ENCODE measurements at places on chromosomes 5 and 9.

- no peak for DNase-seq
Measured at GRCh38 chr5:32664523-32664922, 46.6 kb upstream of the NPR3 start.

GRCh38 chr5:125470280-125470902 lies 724.0 kb upstream of the ZNF608 start:
- DNase-seq, result no peak

DNA sequence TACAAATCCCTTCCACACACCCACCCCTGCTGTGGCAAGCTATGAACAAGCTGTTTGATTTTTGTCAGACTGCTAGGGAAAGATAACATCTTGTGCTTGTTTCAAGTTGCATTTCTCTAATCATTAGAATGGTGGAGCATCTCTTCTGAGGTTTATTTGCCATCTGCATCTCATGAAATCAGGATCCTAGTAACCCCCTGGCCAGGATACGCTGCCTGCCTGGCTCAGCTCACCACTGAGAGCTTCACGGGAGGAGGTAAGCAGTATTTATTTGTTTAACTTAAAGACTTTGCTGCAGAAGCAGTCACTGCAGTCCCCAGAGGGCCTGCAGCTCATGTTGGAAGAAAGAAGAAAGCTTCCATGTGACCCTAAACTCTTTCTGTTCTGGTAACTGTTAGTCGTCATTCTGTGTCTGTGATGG lies 83.3 kb upstream of the CXCL14 start:
- DNase-seq, result no peak

DNA sequence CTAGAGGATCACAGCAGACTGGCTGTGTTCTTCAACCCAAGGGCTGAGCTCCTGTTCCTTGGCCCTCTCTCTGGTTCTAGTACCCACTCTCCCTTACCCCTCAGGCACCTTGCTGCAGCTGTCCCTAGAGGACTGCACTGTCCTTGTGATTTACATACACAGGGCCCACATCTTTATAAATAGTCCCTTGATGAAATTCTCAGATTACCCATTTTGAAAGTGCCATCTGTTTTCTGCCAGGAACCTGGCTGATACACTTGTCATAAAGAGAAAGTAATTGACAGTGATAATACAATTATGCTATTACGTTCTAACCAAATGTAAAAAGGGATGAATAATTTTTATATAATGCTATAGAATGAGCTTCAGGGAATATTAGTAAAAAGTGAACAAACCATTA lies 16.5 kb upstream of the SPARC start:
- no peak for DNase-seq

- no peak for DNase-seq
Measured at GRCh38 chr5:131916481-131916880, 29.0 kb downstream of the MEIKIN start.

DNA sequence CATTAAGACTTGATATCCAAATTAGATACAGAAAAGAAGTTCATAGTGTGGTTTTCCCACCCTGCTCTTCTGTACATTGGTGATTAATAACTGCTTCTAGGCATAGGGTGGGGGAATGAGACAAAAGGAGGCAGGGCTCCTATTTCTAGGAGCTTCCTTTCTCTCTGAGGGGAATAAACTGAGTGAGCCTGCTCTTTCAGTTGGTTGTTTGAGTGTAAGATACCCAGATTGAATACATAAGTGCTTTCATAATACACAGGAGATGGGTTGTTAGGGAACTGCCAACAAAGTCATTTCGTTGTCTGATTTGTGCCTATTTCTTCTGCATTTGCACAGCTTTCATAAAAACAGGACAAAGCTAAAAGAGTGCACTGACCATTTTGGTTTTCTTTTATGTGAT lies 48.9 kb upstream of the TTC23L start:
- DNase-seq, result no peak

- no peak for DNase-seq
Measured at GRCh38 chr9:32854271-32854670, 70.9 kb downstream of the TMEM215 start.

DNA sequence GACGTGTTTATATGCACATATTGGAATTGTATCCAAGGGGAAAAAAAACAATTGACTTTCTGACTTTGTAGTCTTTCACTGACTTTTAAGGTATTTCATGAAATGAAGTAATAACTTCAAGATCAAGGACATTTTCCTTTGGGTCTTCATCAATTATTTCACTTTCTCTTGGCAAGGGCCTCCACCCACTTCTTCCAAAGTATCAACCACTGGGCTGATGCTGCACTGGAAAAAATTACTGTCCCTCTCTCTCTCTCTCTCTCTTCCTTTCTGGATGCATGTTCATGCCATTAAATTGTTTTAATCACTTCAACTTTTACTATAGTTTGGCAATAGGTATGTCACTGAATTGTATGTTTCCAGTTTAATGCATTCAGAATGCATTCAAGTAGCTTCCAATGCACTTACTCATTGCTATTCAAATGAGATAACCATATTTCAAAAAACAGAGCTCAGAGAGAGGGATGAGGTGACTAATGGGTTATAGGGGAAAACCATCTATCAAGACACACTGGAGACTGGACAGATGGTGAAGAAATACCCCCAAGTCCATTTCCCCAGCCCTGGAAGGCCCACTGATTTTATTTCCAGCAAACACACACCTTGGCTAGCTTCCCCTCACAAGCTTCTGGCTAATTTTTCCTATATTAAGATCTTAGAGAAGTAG lies 585.3 kb downstream of the EBF1 start:
- no peak for DNase-seq

DNA sequence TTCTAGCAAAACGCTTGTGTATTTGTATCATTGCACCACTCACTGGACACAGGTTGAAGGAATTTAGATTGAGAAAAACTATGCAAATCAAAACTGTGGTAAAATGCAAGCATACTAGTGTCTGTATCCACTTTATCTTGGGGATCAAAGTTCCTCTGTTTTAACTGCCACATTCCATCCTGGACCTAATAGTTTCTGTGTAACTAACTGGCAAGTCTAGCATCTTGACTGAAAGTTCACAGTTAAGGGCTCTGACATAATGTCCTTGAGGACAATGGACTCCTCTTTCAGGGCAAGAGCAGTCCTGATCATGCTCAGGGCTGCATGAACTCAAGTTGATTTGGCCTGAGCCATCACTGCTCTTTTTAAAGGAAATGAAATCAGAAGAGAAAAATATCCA lies 30.7 kb downstream of the NFIB start:
- no peak for DNase-seq

- DNase-seq, result no peak
Measured at GRCh38 chr5:76403766-76404222, 709 bp downstream of the IQGAP2 start.

DNA sequence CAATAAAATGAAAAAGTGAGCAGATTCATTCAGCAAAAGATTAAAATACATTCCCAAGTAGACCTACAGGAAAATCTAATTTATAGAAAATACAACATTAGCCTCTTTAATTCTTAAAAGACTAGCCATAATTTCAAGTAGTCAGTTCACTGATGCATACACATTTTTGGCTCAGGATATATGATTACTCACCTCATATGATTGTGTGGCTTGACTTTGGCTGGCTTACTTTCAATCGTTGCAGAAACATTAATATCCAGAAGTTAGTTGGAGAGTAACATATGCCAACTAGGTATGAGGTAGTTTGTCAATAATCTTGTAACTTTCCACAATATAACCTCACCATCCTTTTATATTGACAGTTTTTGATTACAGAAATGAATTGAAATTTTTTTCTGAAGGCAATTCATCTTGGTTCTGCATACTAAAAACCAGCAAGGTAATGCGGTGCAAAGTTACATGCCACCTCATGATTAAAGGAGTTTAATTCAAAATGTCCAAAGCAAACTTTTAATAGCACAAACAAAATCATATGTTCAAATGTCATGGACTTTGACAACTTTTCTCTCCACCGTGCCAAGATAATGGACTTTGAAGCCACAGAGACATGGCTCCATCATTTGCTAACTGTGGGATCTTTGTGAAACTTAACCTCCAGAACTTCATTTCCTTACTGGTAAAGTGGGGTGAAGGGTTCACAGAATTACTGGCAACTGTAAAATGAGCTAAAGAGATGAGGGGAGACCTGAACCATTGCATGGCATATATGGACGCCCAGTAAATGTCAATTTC lies 76.6 kb upstream of the PAM start:
- no peak for DNase-seq

DNA sequence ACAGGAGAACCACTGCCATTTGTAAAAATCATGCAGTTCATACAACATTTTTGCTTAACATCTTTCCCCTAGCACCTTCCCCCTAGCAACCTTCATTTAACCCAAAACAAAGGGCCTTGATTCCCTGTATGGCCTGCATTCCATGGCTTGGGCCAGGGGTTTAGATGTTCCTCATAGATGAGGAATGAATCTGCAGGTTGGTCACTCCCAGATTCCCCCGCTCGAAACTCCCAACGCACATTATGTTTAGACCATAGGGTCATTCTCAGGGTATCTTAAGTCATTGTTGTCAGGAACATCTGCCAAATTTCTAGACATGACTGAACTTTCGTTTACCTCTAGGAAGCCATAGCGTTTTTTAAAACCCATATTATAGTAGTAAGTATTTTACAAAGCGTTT lies 282.2 kb upstream of the VLDLR start:
- no peak for DNase-seq

DNA sequence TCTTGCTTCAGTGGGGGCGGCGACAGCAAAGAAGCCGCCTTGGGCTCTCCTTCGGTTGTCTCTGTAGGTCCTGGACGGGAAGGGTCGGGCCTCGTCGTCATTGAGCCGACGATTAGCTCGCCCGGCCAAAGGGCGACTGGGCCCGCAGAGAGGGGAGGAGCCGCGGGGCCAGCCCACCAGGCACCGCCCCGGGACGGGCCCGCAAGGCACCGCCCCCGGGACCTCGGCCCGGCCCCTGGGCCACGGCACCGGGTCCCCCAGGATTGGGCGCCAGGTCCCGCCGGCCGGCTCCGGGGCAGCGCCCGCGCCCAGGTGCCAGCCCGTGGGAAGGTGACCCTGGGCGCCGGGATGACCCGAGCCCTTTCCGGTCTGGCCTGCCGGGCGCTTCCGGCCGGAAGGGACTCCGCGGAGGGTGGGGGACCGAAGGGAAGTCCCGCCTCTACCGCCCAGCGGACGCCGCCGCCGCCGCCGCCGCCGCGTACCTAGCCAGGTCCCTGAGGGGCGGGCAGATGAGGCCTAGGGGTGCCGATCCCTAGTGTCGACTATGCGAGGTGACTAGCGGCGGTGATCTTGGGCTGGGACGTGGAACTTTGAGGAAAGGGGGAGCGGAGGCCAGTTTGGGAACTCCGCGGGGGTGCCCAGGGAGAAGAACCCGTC lies at the start of the genes GBA2 and RGP1:
TSS of gene GBA2 (minus strand) at position 371 of the 657 bp plus-strand sequence. CDS start 524 bp downstream, outside the sequence.
TSS of gene RGP1 (plus strand) at position 430 of the 657 bp plus-strand sequence. CDS start 469 bp downstream, outside the sequence.
- DNase-seq, result peak; percentile 92

- DNase-seq, result no peak
Measured at GRCh38 chr9:123863164-123863855, 66.6 kb downstream of the DENND1A start.

DNA sequence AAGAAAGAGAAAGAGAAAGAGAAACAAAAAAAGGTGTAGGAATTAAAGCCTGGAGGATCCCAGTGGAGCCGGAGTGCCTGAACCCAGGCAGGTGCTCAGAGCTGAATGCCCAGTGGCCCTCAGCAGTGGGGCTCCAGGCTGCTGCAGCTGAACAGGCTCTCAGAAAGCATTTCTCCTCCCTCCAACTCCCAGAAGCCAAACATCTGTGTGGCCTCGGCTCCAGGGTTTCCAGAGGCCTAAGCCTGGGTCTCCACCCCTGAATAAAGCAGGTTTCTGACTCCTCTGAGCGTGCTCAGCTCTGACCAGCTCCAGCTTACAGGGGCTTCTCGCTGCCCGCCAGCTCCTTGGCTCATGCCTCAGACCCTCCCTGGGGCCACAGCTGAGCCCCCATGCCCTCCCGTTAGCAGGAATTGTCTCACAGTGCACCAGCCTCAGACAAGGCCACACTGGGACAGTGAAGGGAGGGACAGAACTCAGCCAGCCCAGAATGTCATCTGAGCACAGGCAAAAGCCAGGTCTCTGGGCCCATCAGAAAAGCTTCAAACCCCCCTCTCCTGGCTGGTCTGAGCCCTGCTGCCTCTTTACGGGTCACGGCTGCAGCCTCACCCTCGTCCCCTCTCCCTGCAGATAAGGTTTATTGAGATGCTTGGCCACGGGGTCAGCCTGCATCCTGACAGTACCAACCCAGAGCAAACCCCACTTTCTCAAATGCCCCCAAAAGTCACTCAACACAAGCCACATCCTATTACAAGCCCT lies 114.4 kb upstream of the PPP1R26 start:
- no peak for DNase-seq

DNA sequence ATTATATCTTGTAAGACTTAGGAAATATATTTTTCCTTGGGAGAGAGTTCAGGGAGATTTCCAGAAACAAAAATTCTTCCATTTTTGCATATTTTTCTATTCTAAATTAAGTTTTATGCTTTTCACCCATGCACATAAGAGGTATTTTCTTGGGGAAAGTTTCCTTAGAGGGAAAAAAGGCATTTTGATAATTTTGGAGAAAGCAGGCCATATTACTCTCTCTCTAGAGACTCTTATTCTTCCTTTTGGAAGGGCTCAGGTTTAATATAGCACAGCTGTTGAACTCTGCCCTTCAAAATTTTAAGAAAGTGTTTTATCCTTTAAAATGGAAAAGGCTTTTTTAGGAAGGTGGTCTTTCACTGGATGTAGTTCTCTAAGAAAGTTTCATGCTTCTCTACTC lies 8.0 kb downstream of the NDUFS4 start:
- no peak for DNase-seq

DNA sequence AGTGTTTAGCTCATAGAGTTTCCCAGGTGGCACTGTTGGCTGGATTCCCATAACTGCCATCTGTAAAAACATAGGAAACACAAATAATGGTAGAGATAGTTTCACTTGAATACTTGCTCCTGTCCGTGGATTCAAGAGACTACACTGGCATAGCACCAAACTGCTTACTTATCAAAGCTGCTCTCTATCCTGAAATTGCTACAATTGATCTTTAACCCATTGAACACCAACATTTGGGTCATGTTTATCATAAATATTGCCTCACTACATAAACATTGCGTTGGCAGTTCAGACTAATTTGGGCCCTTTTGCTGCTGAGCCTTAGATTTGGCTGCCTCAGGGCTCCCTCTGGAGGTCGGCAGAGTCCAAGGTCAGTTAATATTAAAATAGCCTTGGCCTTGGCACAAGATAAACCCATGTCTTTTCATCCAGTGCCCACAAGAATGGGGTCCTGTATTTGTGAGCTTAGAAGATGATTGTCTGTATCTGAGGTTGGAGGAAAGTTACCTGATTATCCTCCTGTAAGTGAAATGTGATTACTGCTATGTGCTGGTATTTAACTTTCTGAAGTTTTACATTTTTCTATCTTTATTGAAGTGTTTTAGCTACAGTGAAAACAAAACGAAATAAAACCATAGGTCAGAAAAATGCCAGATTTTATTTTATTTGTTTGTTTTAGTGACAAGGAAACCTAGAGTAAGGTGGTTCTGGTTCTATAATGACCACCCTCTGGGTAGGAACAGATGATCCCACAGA lies 4.0 kb upstream of the RANBP3L start:
- peak; percentile 46 for DNase-seq

- DNase-seq, result no peak
Measured at GRCh38 chr9:89661391-89661949, 56.7 kb downstream of the GADD45G start.

GRCh38 chr5:11027660-11028059 lies 266.6 kb upstream of the DAP start:
- no peak for DNase-seq

- DNase-seq, result no peak
Measured at GRCh38 chr5:122286541-122286940, 25.5 kb upstream of the SNCAIP start.

Data from pancreas (tissue), 10 donors.